ENCODE measurements at places on chromosomes 12 and 14.

DNA sequence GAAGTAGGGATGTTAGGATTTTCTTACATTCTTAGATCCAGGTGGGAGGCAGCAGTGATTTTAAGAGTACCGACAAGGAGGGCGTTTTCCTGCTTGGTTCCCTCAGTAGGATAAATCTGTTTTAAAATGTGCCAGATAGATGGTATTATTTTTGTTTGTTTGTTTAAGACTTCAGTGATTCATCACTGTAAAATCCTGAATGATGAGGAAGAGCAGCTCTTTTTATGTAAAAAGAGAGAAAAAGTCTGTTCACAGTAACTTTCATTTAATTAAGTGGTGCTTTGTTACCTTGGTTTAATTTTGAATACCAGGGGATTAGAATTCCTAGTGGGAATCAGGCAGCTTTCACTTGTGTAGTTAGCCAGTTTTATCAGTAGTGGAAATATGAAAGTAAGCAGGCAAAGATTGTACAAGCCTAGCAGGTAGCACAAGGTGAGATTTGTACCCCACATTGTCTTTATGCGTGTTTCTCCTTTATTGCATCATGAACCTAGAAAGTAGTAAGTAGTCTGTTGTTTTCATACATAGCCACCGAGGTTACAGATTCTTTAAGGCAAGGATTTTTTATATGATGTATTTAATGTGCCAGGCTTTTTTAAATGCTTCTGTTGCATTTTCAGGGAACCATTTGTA, 349.6 kb downstream of the CCDC91 start:
- no peak for DNase-seq

DNA sequence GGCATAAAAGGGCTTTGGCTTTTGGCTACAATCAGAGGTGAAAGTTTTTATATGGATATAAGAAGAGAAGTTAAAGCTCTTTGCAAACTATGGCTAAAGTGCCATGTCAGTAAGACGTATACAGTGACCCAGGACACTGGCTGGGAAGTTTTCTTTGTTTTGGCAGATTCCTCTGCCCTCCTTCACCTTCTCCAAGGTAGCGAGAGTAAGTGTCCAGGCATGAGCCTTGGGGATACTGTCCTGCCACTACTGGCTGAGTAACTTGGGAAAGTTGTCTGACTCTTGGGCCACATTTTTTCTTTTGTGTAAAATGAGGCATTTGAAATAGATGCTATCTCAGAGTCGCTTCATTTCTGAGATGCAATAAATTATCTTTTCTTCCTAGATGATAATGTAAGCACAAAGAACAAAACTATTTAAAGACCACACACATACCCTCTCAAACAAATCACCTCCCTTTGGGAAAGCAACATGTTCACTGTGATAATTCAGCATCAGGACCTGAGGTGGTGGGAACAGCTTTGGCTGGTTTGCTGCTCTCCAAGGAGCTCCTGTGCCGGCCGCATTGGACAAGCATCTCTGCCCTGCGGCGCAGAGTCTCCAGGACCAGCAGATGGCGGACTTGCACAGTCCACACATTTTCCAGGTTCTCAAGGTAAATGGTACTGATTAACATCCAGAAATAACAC, 106.3 kb downstream of the PTCSC3 start:
- peak; percentile 27 for DNase-seq

- DNase-seq, result no peak
Observed at GRCh38 chr12:5773550-5773949, 171.5 kb downstream of the ANO2 start.

DNA sequence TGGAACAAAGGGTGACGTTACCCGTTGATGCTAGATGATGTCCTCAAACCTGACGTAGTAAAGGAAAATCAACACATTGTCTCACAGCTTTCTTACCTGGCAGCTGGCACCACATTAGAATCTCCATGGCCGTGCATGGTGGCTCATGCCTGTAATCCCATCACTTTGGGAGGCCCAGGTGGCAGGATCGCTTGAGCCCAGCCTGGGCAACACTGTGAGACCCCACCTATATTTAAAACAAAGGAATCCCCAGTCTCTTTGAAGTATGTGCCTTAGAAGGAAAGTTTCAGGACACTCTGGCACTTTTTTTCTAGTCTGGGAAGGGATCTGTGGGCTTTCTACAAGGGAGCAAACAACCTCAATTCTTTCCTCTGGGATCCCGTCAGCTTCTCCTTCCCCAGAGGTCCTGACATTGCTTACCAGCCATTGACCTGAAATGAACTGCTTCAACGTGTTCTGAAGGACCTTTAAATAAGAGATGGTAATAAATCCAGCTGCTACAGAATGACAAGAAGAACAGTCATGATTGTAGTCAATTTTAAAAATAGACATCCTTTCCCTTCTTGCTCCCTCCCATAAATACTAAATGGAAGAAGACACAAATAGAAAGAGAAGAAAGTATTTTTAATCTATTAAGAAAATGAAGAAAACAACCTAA, 33.7 kb upstream of the TTC7B start:
- no peak for DNase-seq

DNA sequence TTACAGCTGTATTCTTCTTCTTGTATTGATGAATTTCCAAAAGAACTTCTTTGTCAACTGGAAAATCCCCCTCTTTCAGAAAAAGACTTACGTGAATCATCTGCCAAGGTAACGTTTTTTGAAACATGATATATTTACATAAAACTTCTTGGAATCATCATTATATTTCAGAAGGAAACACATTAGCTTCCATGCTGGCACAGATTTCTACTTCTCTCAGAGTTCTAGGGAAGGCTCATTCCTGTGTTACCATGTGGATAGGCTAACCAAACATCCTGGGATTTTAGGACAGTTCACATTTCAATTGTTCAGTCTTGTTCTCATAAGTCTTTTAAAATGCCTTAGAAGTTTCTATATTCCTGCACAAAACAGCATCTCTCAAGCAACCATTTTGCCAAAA, 120.3 kb upstream of the NEDD1 start:
- no peak for DNase-seq

DNA sequence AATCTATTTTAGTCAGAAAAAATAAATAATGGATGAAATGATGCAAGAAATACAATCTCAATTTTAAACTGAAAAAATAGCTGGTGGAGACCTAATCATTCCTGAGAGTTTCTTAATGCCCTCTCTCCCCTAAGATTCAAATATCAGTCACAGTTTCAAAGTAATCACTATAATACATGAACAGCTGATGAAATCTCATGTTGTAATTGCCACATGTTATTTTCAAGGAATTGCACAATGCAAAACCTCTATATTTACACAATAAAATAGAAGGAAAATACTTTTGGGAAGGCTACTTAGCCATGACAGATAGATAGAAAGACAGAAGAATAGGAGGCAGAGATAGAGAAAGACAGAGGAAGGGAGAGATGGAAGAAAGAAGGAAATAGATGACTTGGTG, 18.2 kb downstream of the IFNG-AS1 start:
- peak; percentile 53 for DNase-seq

DNA sequence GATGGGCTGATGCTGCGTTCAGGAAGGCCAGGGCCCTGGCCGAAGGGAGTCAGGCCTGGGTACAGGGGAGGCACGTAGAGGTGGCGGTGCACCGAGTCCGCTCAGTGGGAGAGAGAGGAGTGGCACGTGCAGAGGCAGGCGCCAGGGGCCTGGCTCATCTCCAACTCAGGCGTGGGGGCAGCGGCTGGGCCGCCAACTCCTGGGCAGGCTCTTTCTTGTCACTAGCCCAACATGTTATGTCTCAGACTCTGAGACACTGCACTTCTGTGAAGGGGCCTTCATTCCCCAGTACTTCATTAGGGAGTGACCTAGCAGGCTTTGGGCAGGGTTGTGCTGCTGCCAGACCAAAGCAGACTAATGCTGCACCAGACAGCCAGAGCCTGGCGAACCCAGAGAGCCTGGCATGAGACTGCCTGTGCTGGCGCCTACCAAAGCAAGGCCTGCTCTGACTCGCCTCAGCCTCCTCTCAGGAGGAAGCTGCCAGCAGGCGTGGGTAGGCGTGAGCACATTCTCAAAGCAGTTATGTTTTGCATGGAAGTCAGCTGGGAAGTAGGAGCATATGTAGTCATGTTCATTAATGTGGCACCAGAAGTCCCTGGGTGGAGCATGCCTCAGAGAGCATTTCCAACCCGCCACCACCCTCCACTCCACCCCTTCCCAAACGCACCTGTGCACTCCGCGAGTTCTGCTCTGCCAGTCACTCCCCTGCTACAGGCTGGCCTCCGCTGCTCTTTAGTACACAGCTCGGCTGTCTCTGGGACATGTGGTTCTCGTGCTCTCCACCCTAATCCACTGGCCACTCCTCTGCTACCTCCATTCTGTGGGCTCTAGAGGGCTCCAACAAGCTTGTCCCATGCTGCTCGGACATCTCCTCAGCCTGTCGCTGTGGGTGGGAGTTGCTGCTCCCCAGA, 9.7 kb downstream of the CKB start:
- peak; percentile 91 for DNase-seq

All from NCI-H526 treated with DMSO at 0.1 percent for 48 hours (cell line).